Stimulated activated CD4-positive, alpha-beta T cell treated with anti-CD3 and anti-CD28 coated beads, Interleukin-15, amount 100 ng/mL, for 1 hour (primary cell): ENCODE measurements at places on chromosomes 12 and 14.

DNA sequence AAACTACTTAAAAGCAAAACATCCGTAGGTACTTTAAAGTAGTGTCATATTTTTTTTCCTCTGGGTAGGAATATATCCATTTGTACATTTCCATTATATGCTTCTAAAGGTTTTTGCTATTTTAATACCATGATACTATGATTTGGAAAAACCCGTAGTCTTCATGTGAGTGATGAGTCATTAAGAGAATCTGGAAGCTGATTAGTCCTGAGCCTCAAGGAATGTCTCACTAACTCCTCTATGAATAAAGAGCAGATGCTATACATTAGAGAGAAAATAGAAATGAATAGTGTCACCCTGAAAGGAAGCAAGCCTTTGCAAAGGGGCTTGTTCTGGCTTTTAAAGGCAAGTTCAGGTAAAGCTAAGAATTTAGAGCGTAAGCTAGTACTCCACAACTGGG, 432.1 kb downstream of the CCDC91 start:
- DNase-seq = no peak

- no peak for DNase-seq
Measured at GRCh38 chr14:101948666-101949216, 15.6 kb upstream of the DYNC1H1 start.

DNA sequence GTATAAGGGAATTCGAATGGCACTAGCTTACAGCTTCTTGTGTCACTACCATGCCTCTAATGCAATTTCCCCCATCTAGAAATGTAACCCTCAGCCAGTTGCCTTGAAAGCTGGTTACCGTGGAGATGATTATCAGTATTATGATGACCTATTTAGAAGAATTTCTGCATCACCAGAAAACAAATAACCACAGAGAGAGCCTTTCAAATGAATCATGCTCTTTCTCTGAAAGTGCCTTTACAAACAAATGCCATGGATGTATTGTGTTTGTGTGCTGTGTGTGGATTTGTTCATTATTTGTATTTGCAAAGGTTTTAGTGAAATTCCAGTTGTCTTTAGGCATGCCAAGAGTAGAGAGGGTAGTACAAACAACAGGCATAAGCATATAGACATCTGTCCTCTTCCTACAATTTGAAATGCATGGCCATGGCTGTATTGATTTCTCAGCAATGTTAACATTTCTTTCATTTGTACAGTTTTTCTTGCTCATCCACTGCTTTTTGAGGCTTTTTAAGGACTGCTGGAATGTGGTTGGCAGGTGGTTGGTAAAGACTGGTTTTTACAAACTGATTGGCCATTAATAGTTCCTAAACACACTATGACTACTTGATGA, 266.5 kb downstream of the PAWR start:
- DNase-seq = no peak

DNA sequence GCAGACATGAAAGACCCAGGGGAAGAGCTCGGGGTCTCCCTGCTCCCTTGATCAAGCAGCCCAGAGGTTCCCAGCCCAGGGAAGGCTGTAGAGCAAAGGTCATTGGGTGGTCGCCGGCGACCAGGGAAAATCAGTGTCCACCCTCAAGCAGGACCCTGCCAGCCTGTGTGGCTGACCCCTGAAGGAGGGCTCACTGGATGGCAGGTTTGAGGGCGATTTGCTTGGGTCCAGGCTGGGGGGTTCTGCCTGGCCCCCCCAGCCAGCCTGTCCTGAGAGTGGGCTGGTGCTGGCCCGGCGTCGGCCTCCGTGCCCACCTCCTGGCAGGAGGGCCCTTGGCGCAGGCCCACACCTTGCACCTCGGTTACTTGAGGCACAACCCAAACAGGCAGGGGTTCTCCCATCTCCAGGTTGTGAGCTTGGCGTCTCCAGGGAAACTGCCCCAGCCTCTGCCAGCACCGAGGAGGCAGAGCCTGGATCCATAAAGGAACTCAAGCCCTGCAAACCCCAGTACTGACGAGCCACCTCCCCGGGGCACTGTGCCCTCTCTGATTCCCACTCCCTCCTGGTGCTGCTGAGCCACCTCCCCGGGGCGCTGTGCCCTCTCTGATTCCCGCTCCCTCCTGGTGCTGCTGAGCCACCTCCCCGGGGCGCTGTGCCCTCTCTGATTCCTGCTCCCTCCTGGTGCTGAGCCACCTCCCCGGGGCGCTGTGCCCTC, 329.0 kb upstream of the SFSWAP start:
- DNase-seq = no peak

GRCh38 chr14:80427101-80427500, 215.8 kb upstream of the DIO2 start:
- DNase-seq = no peak

GRCh38 chr12:25896981-25897380, 61.5 kb upstream of the RASSF8 start:
- DNase-seq = no peak

- no peak for DNase-seq
Measured at GRCh38 chr12:58976146-58976545, 55.8 kb upstream of the LRIG3 start.

DNA sequence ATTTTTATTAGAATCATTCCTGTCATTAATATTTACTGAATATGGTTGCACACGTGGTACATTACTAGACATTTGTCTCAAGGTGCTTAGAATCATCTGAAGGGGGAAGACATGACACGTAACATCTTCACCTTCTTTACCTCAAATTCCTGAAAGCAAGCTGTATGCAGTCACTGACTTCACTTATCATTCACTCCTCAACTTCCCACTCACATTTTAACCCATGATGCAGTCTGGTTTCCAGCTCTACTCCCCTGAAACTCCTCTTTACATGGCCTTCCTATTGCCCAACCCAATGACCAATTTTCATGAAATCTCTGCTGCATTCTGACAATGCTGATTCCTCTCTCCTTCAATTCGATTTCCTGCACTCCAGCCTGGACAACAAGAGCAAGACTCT, 5.8 kb upstream of the PSMC6 start:
- no peak for DNase-seq

GRCh38 chr12:105906561-105906960, 232.2 kb downstream of the NUAK1 start:
- DNase-seq = no peak

- no peak for DNase-seq
Measured at GRCh38 chr14:39868251-39868650, 436.0 kb upstream of the FBXO33 start.

DNA sequence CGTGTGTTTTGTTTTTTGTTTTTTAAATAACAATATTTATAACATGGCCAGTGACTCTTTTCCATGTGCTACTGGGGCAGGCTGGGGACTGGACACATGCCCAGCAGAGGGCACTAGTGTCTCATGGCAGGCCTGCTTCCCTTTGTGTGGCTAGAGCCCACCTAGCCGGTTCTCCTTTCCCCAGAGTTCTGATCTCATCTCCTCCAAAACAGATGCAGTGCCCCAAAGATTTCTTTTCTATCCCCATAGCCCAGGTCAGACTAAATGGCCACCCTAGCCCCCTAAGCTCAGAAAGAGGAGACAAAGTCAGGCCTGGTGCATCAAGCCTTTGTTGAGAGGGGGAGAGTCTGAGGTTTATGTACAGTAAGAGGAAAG, 21.2 kb downstream of the PRPF40B start:
- peak; percentile 63 for DNase-seq

GRCh38 chr12:6964605-6965025, 5.8 kb downstream of the PHB2 start:
- no peak for DNase-seq

DNA sequence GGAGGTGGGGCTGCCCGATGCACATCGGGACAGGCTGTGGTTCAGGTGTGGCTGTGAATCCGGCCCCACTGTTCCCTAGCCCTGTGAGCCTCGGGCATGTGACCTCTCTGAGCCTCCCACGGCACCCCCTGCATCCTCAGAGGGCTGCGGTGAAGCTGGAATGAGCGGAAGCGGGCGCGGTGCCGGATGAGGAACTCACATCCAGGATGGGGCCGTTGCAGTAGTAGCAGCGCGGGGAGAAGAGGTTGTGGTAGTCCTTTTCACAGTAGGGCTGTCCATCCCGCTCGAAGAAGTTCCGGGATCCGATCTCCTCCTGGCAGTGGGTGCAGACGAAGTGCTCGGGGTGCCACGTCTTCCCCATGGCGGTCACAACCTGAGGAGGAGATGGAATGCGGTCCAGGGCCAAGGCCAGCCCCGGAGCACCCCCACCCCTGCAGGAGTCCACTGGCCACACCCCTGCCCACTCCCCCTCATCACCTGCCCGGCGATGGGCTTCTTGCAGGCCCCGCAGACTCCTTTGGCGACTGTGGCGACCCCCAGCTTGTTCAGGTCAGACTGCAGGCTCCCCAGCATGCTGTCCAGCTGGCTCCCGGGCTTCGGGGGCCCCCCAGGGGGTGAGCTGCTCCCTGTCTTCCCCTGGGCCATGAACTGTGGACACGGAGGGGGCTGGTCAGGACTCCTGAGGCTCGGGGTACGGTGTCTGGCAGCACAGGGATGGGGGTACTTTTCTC, 13.9 kb upstream of the RPLP0 start:
- DNase-seq = no peak

GRCh38 chr14:86777963-86778602, 1214.9 kb downstream of the GALC start:
- DNase-seq = no peak

DNA sequence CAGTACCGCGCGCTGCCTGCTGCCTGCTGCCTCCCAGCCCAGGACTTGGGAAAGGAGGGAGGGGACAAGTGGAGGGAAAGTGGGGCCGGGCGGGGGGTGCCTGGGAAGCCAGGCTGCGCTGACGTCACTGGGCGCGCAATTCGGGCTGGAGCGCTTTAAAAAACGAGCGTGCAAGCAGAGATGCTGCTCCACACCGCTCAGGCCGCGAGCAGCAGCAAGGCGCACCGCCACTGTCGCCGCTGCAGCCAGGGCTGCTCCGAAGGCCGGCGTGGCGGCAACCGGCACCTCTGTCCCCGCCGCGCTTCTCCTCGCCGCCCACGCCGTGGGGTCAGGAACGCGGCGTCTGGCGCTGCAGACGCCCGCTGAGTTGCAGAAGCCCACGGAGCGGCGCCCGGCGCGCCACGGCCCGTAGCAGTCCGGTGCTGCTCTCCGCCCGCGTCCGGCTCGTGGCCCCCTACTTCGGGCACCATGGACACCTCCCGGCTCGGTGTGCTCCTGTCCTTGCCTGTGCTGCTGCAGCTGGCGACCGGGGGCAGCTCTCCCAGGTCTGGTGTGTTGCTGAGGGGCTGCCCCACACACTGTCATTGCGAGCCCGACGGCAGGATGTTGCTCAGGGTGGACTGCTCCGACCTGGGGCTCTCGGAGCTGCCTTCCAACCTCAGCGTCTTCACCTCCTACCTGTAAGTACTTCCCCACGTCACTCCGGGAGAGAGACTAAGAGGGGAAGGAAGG, at the start of gene LGR5:
LGR5 (plus strand) TSS at position 186 of the 732 bp plus-strand sequence; CDS start at position 469, 283 bp downstream.
- no peak for DNase-seq

- no peak for DNase-seq
Measured at GRCh38 chr12:120081641-120082040, 34.9 kb downstream of the RAB35 start.

- no peak for DNase-seq
Measured at GRCh38 chr12:93031028-93031427, 101.9 kb upstream of the EEA1 start.

DNA sequence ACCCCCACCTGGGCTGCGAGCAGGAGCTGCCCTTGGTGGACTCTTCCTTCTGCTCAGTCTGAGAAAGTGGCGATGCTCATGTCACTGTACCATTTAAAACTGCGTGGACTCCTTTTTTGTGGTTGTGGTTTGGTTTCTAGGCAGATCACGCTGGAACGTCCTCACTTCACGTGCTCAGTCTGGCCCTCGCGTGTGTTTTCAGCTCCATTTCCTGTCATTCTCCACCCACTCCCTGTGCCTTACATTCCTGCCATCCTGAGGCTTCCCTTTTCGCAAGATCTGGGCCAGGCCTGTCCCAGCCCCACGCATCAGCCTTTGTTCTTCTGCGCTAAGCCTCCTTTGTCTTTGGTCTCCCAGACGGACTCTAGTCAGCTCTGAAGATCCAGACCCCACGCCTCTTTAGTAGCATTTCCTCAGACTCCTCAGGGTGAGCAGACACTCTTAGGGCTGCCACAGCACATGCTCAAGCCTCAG, 105.4 kb downstream of the FBXL14 start:
- DNase-seq = no peak

DNA sequence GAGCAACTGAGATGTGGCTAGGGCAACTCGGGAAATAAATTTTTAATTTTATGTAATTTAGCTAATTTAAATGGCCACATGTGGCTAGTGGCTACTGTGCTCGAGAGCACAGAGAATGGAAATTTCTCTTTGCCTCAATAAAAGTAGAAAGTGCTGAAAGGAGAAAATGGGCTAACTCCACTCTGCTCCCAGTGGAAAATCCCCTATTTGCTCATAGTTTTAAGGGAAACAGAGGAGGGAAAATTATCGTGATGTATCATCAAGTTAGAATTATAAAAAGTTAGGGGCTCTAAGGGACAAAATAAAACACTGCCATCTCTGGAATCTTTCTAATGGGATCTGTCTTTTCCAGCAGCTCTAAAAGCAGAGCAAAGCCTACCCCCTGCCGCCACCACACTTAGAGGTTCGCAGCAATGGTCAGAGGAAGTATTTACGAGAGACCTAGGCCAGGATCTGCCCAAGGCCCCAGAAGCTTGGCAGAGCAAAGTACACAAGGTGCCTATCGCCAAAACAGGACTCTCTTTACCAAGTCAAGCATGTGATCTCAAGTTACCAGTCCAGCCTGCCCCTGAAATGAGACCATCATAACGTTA, 220.7 kb downstream of the PPM1H start:
- DNase-seq = no peak

DNA sequence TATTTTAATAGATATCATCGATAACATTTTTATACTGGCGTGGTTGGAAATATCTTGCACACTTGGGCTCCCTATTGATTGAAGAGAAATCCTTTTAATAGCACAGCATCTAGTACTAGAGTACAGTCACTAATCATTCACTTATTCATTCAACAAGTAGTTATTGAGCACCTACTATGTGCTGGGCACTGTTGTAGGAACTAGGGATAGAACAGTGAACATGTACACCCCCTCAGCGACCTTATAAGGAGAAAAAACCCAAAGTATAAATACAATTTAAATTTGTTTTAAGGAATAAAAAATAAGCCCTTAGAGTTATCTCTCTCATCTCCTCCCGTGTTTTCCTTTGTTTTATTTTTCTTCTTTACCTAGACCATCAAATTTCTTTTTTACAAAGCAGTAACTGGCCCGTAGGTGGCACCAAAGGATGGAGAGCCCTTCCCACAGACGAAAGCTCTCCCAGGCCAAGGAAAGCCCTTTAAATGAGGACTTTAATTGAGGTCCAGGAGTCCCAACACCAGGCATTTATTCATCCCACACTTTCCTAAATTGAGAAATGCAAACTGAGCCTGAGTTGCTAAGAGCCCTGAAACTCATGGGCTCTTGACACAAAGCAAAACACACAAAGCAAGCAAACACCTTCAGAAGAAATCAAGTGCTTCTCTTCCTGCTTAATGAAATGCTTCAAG, 29.0 kb downstream of the PEBP1 start:
- no peak for DNase-seq
